Cerebellar nuclear complex (tissue), 1 donor: ENCODE measurements at places on chromosomes 1 and 21.

DNA sequence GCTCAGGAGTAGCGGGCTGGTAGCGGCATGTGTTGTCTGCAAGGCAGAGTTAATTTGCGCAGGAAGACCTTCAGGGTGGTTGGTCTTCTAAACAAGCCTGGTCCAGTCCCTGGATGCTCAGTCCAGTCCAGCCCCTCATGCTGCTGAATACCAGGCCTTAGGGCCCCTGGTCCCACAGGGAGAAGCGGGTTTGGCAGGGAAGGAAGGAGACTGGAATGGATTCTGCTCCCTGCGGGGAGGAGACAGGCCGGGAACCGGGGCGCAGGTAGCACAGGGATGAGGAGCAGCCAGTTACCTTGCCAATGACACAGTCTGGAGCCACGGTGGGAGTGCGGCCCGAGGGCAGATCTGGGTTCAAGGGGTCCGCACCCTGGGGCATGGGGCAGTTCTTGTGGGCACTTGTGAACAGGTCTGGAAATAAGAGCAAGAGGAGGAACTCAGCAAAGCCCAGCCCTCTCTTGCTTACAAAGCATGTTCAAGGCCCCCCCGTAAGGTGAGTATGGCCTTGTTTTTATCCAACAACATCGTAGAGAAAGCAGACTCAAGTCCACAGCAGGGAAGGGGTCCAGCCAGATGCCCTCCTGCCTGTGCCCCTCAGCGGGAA lies 10.1 kb downstream of the FAM131C start:
- DNase-seq: no peak

DNA sequence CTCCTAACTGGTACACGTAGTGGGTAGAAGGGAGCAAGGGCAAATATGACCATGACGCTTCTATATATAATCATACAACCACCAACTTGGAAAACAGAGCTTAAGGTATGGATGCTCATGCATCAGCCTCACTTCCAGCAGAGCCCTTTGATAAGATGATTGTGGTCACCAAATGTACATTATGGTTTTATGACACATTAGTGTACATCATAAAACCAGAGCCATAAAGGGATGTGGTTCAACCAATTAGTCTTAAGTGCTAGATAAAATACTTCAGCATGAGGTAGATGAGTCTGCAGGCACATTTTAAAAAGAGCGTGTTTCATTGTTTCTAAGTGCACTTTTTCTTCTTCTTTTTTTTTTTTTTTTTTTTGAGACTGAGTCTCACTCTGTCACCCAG lies 43.7 kb downstream of the NIBAN1 start:
- no peak for DNase-seq

DNA sequence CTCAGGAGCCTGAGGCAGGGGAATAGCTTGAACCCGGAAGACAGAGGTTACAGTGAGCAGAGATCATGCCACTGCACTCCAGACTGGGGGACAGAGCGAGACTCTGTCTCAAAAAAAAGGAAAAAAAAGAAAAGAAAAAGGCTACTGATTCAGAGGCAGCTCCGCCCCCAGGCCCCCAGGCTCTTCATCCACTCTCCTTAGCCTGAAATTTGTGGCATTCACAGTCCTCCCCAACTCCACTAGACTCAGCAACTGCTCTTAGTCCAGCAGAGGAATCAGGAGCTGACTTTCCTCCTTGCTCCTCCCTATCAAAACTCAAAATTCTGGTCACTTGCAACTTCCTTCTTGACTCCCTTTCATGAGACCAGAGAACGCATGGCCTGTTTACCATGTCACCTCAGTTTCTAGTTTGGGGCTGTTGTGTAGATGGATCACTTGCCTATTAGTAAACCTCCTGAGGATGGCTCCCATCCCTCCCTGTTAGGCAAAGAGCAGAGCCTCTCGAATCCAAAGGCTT lies 27.1 kb downstream of the PCAT6 start:
- no peak for DNase-seq

DNA sequence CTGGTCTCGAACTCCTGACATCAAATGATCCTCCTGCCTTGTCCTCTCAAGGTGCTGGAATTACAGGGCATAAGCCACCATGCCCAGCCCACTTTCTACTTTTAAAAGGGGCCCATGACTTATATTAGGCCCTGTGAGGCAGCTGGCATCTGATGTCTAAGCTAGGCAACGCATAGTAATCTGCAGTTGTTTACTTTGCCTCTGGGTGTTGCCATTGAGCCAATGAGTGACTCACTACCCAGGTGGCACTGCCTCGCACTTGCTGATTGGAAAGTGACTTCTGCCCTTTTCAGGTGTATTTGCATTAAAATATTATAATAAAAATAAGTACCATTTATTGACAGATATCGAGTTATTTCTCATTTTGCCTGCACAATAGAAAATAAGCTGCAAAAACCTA lies 84.9 kb downstream of the KIF14 start:
- no peak for DNase-seq

GRCh38 chr1:227897704-227898438 lies 49.9 kb downstream of the WNT9A start:
- no peak for DNase-seq

- DNase-seq: no peak
Observed at GRCh38 chr1:63878932-63879331, 105.1 kb downstream of the ROR1 start.

DNA sequence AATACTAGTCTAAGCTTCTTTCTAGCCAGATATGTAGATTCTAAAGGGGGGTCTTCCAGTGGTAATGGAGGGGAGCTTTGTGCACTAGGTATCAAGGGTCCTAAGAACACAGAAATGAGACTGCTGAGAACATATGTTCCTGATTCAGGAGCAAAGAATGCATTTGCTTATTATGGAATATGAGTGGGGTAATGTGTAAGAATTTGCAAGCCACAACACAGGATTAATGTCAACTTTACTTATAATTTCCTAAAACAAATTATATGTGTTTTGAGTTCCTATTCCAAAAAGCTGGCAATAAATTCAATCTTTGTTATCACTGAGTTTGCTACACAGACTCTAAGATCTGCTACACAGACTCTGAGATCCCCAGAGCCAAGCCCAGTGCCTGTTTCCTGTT lies 357.0 kb upstream of the PTBP2 start:
- DNase-seq: no peak

DNA sequence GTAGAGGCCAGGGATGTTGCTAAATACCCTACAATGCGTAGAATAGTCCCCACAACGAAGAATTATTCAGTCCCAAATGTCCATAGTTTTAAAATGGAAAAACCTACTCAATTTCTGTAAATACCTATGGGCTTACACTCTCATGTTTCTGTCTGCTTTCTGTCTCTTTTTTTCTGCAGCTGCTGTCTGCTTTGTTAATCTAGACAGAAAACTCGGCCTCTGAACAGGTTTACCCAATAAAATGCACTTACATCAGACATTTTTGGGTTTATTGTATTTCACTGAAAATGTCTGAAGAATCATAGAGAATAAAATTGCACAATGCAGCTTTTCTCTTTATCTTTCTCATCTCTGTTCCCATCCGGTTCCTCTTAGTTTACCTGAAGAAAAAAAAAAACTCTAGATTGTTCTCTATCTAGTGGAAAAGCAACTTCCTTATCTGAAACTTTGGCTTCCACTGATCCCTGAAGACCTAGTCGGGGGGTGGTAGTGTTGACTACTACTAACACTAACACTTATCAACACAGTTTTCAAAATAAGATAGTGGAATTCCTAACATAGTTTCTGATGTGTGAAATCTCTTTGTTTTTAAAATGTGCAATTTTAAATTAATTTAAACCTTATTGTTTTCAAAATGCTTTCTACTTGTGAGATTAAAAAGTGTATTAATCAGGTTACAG lies 76.9 kb upstream of the CCDC190 start:
- no peak for DNase-seq

GRCh38 chr21:46603228-46603627 lies 1.7 kb downstream of the S100B start:
- no peak for DNase-seq

DNA sequence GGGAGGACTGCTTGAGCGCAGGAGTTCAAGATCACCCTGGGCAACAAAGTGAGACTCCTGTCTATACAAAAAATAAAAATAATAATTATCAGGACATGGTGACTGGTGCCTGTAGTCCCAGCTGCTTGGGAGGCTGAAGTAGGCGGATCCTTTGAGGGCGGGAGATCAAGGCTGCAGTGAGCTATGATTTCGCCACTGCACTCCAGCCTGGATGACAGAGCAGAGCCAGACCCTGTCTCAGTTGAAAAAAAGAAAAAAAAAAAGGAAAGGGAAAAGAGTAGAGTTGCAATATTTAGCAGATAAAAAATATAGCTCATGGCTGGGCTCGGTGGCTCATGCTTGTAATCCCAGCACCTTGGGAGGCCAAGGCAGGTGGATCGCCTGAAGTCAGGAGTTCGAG lies 3.3 kb upstream of the S1PR1 start:
- DNase-seq: no peak

GRCh38 chr1:246066573-246066972 lies 440.5 kb downstream of the SMYD3 start:
- DNase-seq: no peak
